ENCODE measurements at places on chromosomes 5 and 9. TPM values are rescaled to one million over a fixed set of nuclear protein-coding genes. Genes with fewer than 3 reads are reported as not detected.

IFNB1 gene
- total RNA-seq, result not detected

WNK2 gene
- 159 TPM for total RNA-seq

EFNA5 gene
- 34.3 TPM for total RNA-seq

WWC1 gene
- total RNA-seq, result 66.1 TPM

ENTREP1 gene
- total RNA-seq, result 18.1 TPM

ALDH1A1 gene
- 39.4 TPM for total RNA-seq

SLC36A2 gene
- not detected for total RNA-seq

DNA sequence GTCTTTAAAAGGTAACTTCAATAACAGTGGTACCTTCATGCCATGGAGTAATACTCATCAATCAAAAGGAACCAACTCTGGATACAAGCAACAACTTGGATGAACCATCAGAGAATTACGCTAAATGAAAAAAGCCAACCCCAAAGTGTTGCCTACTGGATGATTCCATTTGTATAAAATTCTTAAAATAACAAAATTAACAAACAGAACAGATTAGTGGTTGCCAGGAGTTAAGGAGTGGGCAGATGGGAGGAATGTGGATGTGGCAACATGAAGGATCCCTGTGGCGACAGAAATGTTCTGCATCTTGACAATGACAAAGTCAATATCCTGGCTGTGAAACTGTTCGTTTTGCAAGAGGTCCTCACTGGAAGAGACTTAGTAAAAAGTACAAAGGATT, 50.5 kb downstream of the SPTLC1 start:
- no peak for DNase-seq

- DNase-seq, result no peak
These were observed 7.3 kb upstream of the EXOSC3 start for GRCh38 chr9:37792122-37792521.

DNA sequence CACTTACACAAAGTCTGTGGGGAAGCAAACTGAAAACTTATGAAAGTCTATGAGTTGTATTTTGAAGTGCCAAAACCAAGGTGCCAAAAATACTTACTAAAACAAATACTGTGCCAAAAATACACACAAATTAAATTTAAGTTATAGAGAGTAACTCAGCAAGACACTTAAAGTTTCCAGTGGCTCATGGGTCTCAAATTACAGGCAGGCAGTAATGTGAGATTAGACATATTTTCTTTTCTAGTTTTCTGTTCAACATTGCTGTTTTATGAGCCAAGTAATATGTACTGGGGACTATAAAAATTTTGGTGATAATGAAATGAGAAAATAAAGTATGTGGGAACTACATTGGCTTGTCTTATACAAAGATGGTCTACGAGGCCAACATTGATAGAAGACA, 172.2 kb upstream of the SNX2 start:
- DNase-seq, result no peak

GRCh38 chr5:74971947-74972460, 80.4 kb downstream of the GCNT4 start:
- DNase-seq, result no peak

GRCh38 chr9:27844797-27845196, 271.5 kb upstream of the C9orf72 start:
- no peak for DNase-seq

DNA sequence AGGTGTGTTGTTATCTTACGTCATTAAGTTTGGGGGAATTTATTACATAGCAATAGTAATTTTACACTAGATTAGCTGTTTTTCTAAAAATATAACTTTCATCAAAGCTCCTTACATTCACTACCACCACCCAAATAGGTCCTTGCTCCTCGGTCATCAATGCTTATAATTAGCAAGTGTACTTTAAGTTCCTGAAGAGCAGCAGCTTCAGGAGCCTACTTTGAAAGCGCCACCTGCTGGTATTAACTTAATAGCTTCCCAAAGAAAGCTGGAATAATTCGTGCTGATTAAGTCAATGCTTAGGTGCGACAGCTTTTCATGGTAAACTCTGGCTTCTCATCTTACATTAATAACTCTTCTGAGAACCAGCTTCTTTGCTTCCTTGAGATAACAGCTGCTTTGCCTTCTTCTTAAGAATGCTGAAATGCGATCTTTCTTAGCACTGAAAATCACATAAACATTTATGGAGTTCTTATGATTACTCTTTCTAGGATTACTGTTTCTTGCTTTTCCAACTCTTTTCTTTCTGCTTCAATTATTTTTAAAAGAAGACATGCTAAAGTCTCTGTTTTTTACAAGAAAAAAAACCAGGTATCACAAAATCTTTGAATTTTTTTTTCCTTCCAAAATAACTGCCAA, 10.0 kb upstream of the C5 start:
- no peak for DNase-seq

DNA sequence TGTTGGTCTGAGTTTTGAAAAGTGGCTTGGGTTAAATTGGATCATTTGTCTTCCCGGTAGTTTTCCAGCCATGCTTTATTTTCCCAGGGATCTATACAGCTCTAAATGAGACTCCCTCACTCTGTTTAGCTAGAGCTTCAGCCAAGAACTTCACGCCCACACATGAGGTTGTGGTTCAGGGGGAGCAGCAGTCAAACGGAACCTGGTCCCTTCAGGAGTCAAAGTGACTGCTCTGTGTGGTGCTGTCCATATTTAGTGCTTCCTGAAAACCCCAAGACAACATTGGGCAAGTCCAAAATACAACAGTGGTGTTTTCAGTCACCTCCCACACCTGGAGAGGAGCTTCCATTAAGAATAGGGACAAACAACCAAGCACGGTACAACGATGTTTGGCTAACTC, 90.5 kb downstream of the ANKH start:
- DNase-seq, result no peak

GRCh38 chr5:135398160-135398854, 724 bp downstream of the MACROH2A1 start:
- DNase-seq, result no peak

DNA sequence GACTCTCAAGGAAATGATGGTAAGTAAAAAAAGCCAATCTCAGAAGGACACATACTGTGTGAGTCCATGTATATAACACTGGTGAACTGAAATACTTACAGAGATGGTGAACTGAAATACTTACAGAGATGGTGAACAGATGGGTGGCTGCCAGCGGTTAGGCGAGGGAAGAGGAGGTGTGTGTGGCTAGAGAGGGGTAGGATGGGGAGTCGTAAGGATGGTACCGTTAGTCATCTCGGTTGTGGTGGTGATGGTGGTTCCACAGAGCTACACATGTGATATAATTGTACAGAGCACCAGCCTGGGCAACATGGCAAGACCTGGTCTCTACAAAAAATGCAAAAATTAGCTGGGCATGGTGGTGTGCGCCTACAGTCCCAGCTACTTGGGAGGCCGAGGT, 113.6 kb upstream of the RAPGEF1 start:
- no peak for DNase-seq

DNA sequence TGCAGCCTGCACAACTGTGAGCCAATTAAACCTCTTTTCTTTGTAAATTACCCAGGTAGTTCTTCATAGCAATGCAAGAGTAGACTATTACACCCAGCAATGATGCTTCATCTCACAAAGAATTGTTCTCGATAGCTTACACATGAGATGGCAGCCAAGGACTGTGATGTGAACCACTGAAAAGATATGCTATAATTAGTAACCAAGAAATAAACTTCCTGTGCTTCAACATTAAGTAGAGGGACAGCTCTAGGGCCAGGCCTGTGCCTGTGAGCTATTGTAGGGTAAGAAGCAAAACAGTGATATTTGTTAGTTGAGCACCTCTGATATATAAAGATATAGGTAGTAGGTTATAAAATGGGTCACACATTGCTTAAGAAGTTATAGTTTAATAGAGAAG, 41.8 kb upstream of the DPYSL3 start:
- no peak for DNase-seq

DNA sequence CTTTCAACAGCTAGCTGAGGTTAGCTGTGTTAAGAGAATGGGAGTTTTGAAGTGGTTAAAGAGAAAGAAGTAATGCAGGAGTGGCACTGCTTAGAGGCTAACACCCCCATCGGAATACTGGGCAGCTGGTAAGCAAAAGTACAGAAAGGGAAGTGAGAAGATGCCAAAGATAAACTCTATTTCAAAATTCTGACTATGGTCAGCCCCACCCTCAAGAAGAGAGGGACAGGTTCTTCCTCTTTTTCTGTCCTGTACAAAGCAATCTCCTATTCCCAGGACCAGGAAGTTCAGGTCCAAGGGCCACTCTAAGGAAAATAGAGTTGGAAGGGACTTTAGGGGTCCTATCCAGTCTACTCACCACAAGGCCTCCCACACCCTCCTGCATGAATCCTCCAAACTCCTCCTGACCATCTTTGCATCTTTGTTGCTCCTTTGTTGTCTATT, 45.9 kb upstream of the JAK2 start:
- no peak for DNase-seq

GRCh38 chr5:179436321-179437122, 91.3 kb upstream of the ADAMTS2 start:
- no peak for DNase-seq

GRCh38 chr9:137227054-137227852, at the start of gene RNF224:
RNF224 (plus strand) TSS chr9:137227502; CDS start chr9:137228336, 834 bp downstream.
- DNase-seq, result peak; percentile 83

Data from dorsolateral prefrontal cortex (tissue), 122 donors.